ENCODE measurements at places on chromosomes 12 and 14.

DNA sequence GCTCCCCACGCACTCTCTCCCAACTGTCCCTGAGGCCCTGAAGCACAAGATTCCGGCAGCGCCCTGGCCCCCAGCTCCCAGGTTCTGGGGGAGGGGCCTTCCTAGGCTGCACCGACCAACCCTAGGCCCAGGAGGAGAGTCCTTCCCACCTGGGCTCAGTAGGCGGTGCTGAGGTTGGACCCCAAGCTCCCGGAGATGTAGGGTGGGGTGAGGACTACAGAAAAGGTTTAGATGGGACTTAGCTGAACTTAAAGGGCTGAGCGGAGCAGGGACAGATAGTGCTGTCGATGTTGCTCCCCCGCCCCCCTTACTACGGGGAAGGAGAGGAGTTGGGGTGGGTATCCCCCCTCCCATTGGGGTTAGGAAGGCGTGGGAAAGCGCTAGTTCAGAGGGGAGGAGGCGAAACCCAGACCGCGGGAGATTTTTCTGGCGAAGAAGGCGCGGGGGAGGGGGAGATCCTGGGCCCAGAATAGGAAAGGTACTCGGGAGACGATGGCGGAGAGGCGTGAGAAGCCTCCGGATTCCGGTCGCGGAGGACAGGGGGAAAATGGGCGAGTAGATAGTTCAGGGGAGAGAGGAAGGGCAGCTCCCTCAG lies 4.2 kb upstream of the BAZ2A start:
- peak; percentile 37 for DNase-seq

DNA sequence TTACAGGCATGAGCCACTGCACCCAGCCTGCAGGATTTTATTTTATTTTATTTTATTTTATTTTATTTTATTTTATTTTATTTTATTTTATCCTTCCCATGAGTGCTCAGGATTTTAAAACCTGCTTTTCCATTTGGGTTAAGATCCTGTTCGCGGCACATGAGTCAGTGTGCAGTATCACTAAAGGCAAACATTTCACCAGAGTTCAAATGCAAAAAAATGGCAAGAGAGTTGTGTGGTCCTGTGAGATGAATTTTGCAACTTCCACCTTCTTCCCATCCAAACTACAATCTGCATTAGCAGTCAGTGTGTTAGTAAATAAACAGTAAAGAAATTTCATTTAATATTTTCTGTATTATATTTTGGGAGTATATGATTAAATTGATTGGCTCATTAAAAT lies 29.0 kb downstream of the MOAP1 start:
- DNase-seq = no peak

GRCh38 chr14:90556012-90556477 lies 159.2 kb downstream of the CALM1 start:
- no peak for DNase-seq

DNA sequence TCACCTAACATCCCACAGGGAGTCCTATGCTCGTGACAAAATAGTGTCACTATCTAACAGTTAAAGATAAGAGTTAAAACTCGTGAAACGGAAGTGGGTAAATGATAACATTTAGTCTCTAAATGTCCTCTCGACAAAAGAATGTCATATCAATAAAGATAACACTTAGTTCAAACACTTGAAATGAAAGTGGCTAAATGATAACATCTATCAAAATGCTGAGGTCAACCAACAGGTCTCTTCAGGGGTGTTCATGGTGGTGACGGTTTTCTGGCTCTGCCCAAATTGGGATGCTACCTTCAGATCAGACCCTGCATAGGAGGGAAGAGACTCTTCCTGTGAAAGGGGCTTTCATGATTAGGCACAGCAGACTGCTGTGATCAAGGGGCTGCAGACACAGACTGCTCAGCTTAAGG lies 22.1 kb downstream of the IL26 start:
- DNase-seq = no peak

GRCh38 chr14:70784886-70785285 lies 24.4 kb downstream of the MAP3K9 start:
- no peak for DNase-seq

GRCh38 chr14:66105815-66106214 lies 380.4 kb upstream of the CCDC196 start:
- no peak for DNase-seq

- no peak for DNase-seq
These were observed 113.5 kb downstream of the UNC79 start for GRCh38 chr14:93544212-93544611.

DNA sequence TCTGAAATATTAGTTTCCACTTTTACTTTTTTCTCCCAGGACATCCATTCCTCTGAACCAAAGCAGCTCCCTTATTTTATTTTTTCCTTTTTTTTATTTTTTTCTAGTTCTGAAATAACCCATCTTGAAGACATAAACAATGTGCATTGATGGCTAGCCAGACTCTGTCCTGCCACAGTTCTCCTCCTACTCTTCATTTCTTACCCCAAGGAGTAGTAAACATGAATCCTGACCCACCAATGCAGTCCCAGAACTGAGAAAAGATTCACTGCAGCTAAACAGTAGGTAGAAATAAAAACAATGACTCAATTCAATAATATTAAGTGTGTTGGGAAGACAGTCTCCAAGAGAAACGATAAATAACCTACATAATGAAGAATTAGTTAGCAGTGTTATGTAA lies 65.7 kb upstream of the NOVA1 start:
- DNase-seq = no peak

GRCh38 chr12:18383203-18383602 lies 121.9 kb downstream of the PIK3C2G start:
- DNase-seq = no peak

DNA sequence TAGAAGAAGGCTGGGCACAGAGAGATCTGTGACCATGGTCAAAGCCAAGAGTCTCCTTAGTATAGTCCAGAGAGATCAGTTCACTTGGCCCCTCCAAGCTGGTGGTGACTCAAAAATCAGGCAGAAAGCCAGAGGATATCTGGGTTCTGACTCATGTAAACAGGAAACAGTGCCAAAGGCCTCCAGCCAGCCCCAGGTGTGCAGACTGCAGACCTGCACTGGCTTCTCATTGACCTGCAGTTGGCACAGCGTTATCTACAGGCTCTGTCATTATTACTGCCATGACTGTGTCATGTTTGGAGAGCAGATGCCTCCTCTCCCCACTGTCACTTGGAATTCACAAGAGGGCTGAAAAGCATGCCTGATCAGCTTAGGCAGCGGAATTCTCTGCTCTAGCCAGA lies 295.7 kb upstream of the PRKD1 start:
- no peak for DNase-seq

DNA sequence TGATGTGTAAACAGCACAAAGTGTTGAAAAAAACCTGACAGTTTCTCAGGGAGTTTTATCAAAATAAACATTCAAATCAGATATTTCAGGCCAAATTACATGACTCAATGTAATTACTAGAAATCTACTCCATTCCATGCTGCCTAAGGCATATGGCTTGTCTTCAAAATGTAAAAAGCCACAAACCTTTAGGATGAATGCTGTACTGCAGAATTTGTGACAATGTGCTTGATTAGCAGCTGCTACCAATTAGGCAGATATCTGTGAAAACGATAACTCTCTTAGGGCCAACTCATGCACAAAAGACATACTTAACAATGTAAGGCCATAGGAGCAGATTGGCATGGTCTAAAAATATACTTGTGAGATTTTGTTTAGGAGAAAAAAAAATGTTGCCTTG lies 267.0 kb downstream of the DACT1 start:
- no peak for DNase-seq

DNA sequence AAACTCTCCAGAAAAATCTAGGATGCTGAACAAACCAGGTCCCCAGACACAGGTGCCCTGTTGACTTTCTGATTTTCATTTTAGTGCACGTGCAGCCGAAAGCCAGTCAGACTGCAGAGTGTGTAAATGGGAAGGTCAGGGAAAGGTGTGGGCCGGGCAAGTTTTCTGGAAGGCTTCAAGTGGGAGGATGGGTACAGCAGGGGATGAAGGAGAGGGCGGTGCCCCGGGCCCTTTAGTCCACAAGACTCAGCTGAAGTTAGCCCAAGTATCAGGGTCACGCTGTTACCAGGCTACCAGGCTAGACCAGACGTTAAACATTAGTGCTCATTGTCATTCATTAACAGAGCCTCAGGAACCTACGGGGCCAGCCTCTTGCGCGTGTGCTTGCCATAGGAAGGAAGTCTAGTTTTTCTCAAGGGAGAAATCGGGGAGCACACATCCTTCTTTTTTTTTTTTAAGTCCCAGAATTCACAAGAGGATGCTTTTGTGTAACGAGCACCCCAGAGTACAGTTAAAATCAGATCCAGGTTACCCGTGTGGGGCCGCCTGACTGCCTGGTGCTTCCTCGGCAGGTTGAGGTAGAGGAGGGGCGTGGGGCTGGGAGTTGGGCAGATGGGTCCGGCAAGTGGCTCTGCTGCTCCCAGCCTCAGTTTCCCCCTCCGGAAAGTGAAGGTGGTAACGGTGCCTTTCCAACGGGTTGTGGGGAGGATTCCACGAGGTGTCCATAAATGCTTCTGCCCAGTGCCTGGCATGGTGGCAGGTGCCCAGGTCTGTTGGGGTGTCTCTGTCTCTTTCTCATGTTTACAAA lies 19.1 kb downstream of the BCL7A start:
- DNase-seq = no peak

DNA sequence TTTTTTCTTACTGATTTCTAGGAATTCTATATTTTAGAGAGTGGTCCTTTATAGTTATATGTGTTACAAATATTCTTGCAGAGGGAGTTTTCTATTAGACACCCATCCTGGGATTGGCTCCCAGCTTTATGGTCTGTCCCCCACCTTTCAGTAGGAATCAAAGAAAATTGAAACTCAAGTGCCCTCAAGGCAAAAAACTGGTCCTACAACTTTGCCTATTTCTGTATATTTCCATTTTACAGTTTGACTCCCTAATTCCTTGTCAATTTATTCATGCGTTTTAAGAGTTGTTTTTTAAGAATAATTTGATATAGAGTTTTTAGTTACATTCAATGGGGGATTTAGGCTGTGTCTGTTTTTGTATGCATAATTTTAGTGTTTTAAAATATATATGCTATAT lies 208.9 kb downstream of the SYNE2 start:
- DNase-seq = no peak

GRCh38 chr14:78498062-78498595 lies 328.0 kb downstream of the NRXN3 start:
- no peak for DNase-seq

DNA sequence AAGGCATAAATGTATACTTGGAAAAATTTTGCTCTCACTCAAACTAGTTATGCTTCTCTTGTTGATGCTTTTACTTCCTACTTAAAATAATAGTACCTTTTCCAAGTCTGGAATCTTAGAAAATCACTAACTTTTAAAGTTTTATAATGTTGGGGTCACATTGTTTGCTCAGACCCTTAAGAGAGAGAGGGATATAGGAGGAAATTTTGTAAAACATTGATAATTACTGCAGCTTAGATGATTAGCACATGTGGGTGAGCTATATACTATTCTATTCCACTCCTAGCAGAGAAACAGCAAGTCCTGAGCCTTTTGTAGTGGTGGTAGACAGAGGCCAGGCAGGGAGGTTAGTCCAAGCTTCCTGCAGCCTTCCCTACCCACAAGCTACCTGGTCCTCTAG lies 13.4 kb downstream of the EID3 start:
- DNase-seq = no peak

- no peak for DNase-seq
These were observed 70.7 kb downstream of the ZFP36L1 start for GRCh38 chr14:68722186-68722585.

DNA sequence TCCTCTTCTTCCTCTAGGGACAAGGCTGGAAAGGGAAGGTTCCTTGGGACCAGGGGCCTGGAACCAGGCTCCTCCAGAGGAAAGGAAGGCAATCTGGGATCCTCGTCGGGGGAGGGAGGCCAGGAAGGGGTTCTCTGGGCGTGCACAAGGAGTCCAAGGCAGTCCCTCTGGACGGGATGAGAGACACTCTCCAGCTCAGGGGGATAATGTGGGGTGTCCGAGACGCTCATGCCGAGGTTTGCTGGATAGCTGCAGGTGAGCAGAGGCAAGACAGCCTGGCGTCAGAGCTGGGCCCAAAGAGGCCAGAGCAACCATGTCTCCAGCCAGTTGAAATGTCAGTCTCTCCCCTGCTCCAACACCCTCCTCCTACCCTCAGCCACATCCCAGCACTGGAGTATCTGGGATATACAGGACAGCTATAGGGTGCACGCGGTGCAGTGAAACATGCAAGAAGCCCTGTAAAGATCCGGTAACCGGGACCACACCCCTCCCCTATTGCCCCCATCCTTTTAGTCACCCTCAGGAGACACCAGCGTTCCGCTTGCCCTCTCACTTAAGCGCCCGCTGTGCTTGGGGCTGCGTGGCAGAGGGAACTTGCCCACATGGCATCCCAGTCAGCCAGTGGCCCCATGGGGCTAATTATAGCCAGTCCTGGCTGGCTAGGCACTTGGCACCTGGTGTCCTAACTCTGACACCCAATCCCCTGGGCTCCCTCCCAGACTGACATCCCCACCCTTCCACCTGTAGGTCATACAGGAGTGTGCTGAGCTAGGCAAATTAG lies at the start of gene KLHL33:
KLHL33 (minus strand) TSS at position 585 of the 781 bp plus-strand sequence; CDS start at position 230, 355 bp downstream.
- DNase-seq = no peak

DNA sequence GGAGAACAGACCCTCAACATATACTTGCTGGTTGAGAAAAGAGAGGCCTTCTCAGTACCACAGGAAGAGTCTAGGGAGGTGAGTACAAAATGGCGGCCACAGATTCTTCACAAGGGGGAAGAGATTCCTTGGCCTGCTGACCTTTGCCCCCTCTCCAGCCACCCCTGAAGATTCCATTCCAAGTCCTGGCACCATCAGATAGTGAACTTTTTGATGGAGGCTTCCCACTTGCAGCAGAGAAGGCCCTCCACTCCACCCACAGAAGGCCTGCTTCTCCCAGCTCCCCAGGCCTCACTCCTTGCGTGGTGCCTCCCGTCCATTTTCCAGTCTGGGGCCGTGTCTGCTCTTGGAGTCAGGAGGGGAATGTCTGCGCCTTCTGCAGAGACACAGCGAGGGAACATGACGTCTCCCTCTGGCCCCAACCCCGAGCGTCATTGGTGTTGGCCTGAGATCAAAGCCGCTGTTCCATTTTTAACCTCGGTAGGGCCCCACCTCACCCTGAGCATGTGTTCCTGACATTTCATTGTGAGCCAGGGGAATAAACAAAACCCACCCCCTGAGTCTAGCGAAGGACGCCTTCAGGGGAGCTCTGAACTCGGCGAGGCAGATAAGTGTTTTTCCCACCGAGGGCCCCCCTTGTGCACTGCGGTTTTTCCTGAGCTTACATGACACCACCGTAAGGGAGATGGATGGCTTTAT lies 268.7 kb upstream of the TBX3 start:
- no peak for DNase-seq
